ENCODE measurements at places on chromosomes 7 and 10. TPM values are rescaled to one million over a fixed set of nuclear protein-coding genes. Genes with fewer than 3 reads are reported as not detected.

NPC1L1 gene
- polyA plus RNA-seq, result not detected

DNA sequence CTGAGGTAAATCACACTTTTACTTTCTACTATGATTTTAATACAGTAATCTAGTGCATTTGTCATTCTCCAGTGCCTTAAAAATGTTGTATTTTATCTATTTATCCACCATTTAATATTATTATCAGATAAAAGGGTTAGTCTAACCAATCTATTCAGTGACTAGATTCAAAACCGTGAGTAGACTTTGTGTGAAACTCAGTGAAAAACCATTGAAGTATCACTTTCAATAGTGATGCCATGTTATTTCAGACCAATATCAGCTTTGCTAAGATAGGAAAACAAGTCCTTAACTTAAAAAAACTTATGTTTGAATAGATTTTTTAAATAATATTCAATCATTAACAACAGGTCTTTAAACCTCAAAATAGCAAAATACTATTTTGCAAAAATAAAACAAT, 1628.7 kb downstream of the REEP3 start:
- DNase-seq, result no peak

GRCh38 chr7:111540199-111540815, 22.0 kb downstream of the IMMP2L start:
- DNase-seq, result no peak

GRCh38 chr10:48517911-48518811, 86.7 kb downstream of the ARHGAP22 start:
- no peak for DNase-seq

GRCh38 chr10:89097226-89097625, 106.6 kb downstream of the FAS start:
- no peak for DNase-seq

TAS2R3 gene
- polyA plus RNA-seq, result not detected

DNA sequence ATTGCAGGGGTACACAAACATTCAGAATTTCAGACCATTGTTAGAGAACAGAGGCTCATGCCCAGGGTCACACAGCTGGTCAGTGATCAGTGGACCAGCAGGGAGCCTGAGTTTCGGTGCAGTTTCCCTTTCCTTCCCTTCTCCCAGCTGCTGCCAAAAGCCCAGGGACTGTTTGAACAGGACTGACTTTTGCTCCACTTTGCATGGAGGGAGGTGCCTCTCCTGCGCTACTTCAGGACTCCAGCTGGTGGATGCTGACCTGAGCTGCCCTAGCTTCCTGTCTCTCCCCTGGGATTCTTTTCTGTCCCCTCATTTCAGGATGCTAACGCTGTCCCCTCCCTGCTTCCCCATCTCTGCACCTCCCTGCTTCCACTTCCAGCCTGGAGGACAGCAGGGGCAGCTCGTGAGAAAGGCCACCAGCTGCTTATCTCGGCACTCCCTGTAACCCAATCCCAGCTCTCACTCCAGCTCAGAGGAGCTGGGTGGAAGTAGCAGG, 14.5 kb downstream of the SH2D4B start:
- no peak for DNase-seq

GRCh38 chr10:30647089-30647488, 17.5 kb upstream of the LYZL2 start:
- no peak for DNase-seq

- DNase-seq, result peak; percentile 33
Measured at GRCh38 chr7:117202511-117202910, 120.3 kb downstream of the WNT2 start.

DNA sequence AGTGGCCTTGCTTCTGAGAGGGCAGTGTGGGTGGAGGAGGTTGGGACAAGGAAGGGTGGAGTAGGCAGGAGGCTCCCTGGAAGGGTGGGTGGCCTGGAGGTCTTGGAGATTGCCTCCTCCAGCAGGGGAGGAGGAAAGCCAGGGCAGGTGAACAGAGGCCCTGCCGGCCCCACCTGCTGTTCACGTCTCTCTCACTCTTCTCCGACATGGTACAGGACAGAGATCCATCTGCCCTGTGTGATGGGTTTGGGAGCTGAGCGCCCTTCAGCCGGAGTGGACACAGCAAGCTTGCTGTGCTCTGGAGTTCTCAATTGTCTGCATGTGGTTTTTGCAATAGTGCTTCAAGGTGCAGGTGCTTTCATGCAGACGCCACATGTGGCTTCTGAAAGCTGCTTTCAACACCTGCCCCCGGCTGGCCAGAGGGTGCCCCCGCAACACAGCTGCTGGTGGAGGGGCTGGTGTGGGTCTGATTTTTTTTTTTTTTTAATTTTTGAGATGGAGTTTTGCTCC, 82.8 kb upstream of the GNA12 start:
- no peak for DNase-seq

- no peak for DNase-seq
Measured at GRCh38 chr7:107922886-107923285, 31.9 kb downstream of the DLD start.

GRCh38 chr10:119221666-119222065, 14.3 kb downstream of the GRK5 start:
- DNase-seq, result no peak

NDUFB2 gene
- polyA plus RNA-seq, result 365 TPM

GRCh38 chr10:119496273-119496672, 46.2 kb downstream of the RGS10 start:
- DNase-seq, result no peak

VGF gene
- polyA plus RNA-seq, result 0.21 TPM

DNA sequence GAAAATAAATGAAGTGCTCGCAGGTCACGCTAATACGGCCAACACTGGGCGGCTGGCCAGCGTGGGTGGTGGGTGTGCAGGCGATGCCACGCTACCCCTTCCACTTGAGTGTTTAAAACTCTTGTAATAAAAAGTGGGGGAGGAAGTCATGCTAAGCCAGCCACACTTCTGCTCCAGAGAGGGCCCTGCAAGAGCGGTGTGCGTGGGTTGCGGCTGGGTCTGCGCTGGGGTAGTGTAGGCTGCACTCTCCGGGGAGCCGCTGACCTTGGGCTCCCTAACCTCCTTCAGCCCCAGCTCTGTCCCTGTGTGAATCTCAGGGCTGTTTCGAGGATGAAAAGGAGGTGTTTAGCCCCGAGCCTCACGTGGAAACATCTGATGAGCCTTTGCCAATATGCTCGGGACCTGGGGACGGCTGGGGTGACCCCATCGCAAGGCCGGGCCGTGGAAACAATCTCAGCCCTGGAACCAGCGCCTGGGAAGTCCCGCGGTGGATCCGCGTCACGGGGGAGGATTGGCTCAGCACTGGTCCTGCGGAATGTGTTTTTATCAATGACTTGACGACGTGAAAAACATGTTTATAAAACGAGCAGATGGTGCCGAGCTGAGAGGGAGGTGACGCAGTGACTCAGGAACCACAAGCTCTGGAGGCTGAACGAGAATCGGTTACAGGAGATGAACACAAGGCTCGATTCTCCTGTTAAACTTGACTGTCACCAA, 278.5 kb downstream of the DNAJB6 start:
- DNase-seq, result no peak

FRMD4A gene
- 14.7 TPM for polyA plus RNA-seq

SLC29A3 gene
- polyA plus RNA-seq, result 0.45 TPM

NUP42 gene
- 18.3 TPM for polyA plus RNA-seq

MAGI2 gene
- 0.20 TPM for polyA plus RNA-seq

- no peak for DNase-seq
Measured at GRCh38 chr7:84549409-84549808, 354.8 kb upstream of the SEMA3A start.

- peak; percentile 85 for DNase-seq
Measured at GRCh38 chr10:124092860-124093773, at the start of gene CHST15. TSS of gene CHST15 (minus strand) at chr10:124093598. CDS start at chr10:124046212, 47,386 bp downstream.

GRCh38 chr7:37420946-37421695, 27.5 kb downstream of the ELMO1 start:
- no peak for DNase-seq

DNA sequence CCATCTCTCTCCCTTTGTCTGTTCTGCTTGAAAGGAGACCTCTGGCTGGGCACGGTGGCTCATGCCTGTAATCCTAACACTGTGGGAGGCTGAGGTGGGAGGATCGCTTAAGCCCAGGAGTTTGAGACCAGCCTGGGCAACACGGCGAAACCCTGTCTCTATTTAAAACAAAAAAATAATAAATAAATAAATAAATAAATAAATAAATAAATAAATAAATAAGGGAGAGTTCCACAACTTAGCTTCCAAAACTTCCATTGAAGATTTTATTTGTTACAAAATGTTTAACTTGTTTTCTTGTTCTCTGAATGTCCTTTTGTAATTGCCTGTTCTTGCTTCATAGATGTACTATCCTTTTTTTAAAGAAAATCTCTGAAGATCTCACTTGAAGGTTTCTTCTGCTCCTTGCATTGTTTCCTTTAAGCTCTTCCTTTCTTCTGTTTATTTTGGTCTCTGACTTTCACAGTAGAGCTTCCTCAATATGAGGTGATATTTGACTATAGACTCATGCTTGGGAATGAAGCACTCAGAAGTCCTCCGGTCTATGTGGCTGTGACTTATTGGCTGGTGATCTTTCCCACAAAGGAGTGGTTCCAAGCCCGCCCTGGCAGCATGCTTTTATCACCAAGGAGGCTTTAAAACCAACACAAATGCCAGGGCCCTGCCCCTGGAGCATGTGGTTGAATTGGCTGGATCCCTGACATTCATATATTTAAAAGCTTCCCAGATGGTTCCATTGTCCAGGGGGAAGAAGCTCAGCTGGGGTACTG, 18.1 kb upstream of the NPTX2 start:
- DNase-seq, result no peak

Data from foreskin keratinocyte (primary cell).